NCI-H1436 treated with DMSO at 0.1 percent for 48 hours (cell line): ENCODE measurements at places on chromosomes 3 and 15.

GRCh38 chr15:100922192-100923040, 3.3 kb downstream of the LRRK1 start:
- DNase-seq = no peak

DNA sequence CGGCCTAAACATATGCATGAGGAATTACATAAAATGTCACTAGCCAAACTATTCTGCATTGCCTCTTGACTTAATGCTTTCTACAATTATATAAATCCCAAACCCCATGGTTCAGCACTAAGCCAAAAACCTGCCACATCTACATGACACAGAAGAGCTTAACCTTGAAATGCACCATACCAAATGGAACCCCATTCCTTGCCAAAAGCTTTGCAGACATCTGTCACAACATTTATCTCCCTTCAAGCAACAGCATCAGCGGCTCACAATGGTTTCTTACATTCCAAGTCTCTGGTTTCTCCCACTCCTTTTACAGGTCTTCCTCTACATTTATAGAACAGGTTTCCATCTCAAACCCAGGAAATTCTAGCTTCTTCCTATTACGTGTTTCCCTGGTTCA, 58.4 kb upstream of the GYG1 start:
- no peak for DNase-seq

DNA sequence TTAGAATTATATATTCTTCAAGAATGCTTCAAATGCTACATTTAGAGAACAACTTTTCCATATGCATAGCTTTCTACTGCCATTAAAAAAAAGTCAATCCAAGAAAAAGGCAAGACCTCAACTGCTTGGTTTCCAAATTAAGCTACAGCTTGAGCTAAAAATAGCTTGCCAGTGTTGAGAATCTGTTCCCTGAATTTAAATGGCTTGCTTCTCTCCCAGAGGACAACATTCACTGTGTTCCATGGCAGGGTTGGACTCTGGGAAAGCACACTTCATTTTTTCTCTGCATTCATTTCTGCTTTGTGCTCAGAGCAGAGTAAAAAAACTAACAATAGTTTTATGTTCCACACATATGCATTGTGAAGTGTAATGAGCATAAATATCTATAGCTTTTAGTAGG, 50.3 kb upstream of the ACTL6A start:
- DNase-seq = no peak

GRCh38 chr15:85128621-85129020, 147.0 kb downstream of the PDE8A start:
- no peak for DNase-seq

GRCh38 chr3:197692641-197693040, 44.1 kb downstream of the RUBCN start:
- DNase-seq = no peak

- DNase-seq = no peak
Observed at GRCh38 chr3:172082269-172082668, 42.9 kb downstream of the FNDC3B start.

DNA sequence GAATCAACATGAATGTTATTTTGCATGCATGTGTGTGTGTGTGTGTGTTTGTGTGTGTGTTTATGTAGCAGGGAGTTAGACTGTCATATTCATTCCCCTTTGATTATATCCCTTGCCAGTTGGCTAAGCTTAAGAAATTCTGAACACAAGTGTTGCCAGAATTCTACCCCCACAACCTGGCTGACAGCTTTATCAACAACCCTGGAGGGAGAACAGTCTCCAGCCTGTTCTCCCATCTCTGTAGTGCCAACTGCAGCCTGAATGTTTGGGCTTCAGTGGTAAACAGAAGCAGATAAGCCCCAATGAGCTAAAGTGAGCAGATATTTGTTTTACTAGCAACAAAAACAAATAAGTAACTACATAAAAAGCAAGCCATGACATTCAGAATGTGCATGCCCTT, 162.6 kb upstream of the ABI3BP start:
- DNase-seq = no peak

GRCh38 chr3:79167651-79168416, 600.0 kb downstream of the ROBO1 start:
- no peak for DNase-seq

DNA sequence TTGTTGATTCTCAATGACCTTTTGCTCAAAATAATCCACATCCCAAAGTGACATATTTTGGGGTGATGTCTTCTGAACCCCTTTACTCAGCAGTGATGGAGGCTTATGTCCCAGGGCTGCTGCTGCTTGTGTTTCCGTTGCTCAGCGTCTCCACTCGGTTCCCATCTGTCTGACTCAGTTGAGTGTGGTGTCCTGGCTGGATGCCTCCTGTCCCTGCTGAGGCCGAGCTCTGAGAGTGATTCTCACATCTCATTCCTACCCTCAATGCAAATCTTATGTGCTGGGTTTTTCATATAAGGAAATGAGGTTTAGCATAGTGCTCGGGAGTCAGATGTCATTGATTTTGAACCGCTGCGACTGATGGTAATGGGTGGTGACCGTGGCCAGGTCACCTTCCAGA, 247.4 kb downstream of the GABRG3 start:
- DNase-seq = no peak

- no peak for DNase-seq
Observed at GRCh38 chr3:12230877-12231276, 58.0 kb upstream of the PPARG start.

- DNase-seq = no peak
Observed at GRCh38 chr3:13264468-13264795, 155.7 kb downstream of the NUP210 start.

DNA sequence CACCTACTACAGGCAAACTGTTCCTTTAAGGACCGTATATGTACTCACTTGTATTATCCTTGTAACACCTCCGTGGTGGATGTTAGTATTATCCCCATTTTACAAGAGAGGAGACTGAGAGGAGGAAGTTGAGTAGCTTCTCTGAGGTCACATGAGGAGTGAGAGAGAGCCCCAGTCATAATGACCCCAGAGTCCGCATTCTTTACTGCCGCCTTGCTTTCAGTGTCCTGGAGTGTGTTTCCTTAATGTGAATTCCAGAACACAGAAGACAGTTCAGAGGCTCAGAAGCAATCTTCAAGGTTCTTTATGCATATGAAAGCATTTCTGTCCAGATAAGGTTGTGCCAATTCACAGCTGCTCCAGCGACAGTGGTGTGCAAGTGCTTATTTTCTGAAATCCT, 199.2 kb downstream of the CACNA2D3 start:
- no peak for DNase-seq

- no peak for DNase-seq
Observed at GRCh38 chr3:14861031-14861430, 42.3 kb downstream of the FGD5 start.

DNA sequence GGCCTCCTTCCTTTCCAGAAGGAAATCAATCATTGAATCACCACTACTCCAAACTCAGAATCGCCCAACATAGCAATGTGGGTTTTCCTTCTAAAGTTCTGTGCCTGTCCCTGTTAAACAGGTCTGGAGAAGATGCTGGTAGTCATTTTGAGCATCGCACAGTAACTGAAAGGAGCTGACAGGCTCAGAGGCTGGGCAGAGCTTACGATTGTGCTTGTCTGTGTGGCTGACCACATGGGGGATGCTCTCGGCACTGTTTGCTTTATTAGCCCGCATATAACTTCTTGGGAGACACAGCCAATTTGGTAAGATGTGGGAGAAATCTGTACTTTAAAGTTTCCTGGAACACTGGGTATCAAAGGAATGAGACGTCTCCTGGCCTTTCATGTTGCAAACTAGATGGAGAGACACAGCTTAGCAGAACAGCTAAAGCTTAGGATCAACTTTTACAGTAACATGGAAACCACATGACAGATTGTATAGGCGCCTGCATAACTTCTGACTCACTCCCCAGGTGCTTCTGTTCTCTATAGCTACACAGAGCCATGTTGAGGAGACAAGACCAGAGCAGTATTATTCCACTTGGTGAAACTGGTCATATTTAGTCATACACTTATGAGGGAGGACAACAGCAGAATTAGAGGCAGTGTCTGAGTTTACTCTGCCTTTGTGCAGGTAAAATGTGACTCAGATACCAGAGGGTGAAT, 374.1 kb downstream of the RORA start:
- no peak for DNase-seq

DNA sequence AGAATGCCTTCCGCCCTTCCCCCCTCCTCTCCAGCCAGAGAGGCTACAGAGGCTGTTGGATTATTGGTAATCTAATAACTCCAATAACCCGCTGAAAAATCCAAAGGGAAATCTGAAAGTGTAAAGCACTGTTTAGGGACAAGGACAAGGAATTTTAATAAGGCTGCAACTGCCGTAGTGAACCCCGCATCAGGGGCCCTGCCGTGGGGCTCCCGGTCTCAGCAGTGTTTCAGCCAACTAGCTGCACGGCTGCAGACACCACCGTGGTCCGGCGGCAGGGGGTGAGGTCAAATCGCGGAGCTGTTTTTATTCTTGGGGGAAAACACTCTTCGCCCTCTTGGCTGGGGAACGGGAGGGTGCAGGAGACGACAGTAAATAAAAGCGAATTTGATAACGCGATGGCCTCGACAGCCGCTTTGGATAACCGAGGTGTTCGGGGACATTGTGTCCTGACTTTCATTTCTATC, 6.1 kb downstream of the BCL6 start:
- no peak for DNase-seq

- no peak for DNase-seq
Observed at GRCh38 chr15:67185051-67185450, 69.4 kb downstream of the AAGAB start.

- no peak for DNase-seq
Observed at GRCh38 chr3:156865732-156866131, 39.6 kb downstream of the LEKR1 start.

DNA sequence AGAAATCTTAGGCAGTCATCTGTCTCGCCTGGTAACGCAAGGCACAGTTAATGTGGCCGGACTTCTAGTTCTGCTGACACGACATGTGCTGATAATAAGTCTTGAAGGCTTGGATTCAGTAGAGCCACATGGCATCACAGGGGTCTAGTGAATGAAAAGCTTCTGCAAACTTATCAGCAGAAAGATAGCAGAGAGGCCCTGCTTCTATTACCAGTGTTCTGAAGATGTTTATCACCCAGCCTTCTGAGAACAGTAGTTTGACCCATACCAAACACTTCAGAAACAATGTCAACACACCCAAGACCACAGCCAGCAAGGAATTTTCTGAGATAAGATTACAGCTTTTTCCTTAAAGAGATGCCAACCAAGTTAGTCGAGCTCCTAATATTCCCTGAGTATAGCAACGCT, 102.7 kb upstream of the UMPS start:
- DNase-seq = no peak

DNA sequence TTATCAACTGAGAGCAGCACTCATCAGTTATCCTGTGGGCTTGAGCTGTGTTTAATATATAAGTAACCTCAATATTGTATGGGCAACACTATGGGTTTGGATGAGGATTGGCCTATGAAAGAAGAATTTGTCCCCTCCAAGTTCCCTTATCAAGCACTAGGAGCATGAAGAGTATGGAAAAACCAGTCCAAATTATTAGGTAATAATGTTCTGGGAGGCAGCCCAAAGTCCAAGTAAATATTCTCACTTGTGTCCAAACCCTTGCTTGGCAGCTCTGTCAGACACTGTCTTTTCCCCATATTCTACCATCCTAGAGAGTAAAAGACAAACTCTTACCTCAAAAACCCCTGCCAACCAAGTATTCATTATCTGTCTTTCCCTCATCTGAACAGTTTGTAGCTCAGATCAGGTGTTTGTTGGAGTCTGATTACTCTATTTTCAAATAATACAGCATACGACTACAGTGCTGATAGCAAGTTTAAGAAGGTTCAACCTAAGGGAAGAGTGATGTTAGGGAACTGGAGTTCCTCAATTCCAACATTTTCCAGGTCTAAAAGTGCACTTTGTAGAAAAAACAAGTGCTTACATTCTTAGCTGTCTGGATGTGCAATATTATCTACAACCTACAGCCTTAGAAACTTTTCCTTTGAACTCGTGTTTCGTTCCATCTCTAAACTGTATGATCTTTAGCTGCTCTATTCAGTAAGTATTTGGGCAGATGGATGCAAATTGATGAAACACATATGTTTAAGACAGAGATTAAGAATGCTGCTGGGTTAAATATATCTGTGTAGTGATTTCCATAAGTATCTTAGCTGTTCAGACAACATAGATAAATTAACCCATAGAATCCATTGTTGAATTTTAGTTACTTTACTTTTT, 89.7 kb upstream of the PHLDB2 start:
- no peak for DNase-seq

- DNase-seq = no peak
Observed at GRCh38 chr3:115720983-115721382, 97.7 kb downstream of the GAP43 start.

DNA sequence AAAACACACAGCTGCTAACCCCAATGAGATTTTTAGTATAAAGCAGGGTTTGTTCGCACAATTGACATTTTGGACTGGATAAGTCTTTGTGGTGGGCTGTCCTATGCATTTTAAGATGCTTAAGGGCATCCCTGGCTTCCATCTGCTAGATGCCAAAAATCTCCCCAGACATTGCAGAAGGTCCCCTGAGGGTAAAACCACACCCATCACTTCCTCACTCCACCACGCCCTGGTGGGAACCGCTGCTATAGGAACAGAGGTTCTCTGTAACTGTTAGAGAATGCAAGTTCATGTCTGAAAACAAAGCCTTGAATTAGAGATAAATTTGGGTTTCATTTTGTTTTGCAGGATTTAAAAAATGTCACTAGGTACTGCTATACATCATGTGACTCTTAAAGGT, 67.7 kb downstream of the ARHGEF26 start:
- no peak for DNase-seq

DNA sequence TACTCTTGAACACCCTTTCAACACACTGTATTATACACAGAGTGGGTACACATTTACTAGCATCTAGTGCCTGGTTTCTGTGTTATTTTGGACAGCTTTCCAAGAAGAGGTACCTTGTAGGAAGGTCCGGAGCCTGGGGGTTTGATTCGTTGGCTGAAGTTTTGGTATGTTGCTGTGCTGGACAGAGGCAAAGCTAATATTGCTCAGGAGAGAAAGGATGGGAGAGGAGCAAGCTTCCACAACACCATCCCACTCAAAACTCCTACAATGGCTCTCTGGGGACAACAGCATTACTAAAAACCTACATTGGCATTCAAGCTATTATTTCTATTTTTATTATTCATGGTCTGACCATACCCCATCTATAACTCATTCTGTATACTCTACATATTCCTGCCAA, 1.1 kb upstream of the LYSMD2 start:
- DNase-seq = no peak

DNA sequence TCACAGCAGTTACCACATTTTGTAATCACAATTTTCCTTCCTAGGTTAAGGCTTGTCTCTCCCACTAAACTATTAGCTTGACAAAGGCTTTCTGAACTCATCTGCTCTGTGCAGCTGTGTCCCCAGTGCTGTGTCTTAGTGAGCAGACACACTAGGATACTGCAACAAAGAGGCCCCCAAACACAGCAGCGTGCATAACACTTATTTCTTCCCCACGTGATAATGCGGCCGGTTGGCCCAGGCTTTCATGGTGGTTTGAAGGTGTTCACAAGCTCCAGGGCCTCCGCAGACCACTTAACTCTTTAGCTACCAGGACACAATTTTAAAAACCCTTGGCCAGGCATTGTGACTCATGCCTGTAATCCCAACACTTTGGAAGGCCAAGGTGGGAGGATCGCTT, 2.2 kb upstream of the HDAC11 start:
- no peak for DNase-seq

GRCh38 chr15:83443076-83443847, 3.9 kb upstream of the SH3GL3 start:
- DNase-seq = no peak
